ENCODE measurements at places on chromosomes 1 and 21. TPM values are rescaled to one million over a fixed set of nuclear protein-coding genes. Genes with fewer than 3 reads are reported as not detected.

Gene OVAAL
- total RNA-seq, result not detected

Gene LCE1A
- not detected for total RNA-seq

DNA sequence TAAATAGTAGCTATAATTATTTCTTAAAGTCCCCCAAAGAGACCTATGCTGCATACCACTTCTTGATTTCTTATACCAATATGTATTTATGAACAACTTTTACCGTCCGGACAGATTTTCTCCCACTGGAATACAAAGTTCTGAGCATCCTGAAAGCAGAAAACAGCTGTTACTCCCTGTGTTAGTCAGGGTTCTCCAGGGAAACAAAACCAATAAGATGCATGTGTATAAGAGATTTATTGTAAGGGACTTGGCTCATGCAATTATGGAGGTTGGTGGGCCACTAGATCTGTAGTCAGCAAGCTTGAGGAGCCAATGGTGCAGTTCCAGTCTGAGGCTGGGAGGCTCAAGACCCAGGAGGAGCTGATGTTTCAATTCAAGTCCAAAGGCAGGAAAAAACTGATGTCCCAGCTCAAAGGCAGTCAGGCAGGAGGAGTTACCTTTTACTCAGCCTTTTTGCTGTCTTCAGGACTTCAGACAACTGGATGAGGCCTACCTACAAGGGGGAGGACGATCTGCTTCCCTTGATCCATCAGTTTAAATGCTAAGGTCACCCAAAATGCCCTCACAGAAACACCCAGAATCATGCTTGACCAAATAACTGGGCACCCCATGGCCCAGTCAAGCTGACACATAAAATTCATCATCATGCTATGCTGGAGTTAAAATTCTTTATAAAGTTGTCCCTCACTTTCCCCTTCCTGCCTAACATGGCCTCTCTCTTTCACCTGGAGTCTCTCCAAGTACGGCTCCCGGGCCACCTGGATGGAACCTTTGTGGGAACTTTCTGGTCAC lies 24.3 kb upstream of the ATF3 start:
- DNase-seq, result no peak
- H3K4me3 ChIP-seq, result no peak overlapping the region
- H3K27me3 ChIP-seq, result peaks cover 14% of the 10 kb centered on the region
- H3K4me1 ChIP-seq, result no peaks in the 10 kb centered on the region
- H3K36me3 ChIP-seq, result no peaks in the 10 kb centered on the region
- no peak overlapping the region for H3K27ac ChIP-seq

GRCh38 chr1:113021430-113022085 lies 51.4 kb upstream of the LRIG2 start:
- H3K4me3 ChIP-seq, result no peak overlapping the region
- no peaks in the 10 kb centered on the region for H3K27me3 ChIP-seq
- H3K36me3 ChIP-seq, result no peaks in the 10 kb centered on the region
- H3K27ac ChIP-seq, result no peak overlapping the region
- DNase-seq, result no peak
- no peaks in the 10 kb centered on the region for H3K4me1 ChIP-seq

GRCh38 chr1:243663651-243664050 lies 186.4 kb downstream of the AKT3 start:
- DNase-seq, result no peak
- H3K27ac ChIP-seq, result no peak overlapping the region
- no peaks in the 10 kb centered on the region for H3K36me3 ChIP-seq

DNA sequence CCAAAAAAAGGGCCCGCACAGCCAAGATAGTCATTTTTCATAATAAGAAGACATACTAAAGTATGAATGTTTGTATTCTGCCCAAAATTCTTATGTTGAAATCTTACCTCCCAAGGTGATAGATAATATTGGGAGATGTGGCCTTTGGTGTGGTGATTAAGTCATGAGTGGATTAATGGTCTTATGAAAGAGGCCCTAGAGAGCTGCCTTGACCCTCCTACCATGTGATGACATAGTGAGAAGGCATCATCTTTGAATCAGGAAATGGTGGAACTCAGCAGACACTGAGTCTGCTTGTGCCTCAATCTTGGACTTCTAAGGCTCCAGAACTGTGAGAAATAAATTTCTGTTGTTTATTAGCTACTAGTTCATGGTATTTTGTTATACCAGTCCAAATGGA lies 11.8 kb upstream of the RNPC3 start:
- H3K36me3 ChIP-seq, result no peaks in the 10 kb centered on the region
- no peaks in the 10 kb centered on the region for H3K27me3 ChIP-seq

Gene ILDR2
- under 0.01 TPM for total RNA-seq

GRCh38 chr1:180722586-180722985 lies 90.8 kb downstream of the XPR1 start:
- H3K4me1 ChIP-seq, result no peaks in the 10 kb centered on the region
- H3K27me3 ChIP-seq, result no peaks in the 10 kb centered on the region
- no peak overlapping the region for H3K27ac ChIP-seq
- no peak for DNase-seq
- no peaks in the 10 kb centered on the region for H3K36me3 ChIP-seq

DNA sequence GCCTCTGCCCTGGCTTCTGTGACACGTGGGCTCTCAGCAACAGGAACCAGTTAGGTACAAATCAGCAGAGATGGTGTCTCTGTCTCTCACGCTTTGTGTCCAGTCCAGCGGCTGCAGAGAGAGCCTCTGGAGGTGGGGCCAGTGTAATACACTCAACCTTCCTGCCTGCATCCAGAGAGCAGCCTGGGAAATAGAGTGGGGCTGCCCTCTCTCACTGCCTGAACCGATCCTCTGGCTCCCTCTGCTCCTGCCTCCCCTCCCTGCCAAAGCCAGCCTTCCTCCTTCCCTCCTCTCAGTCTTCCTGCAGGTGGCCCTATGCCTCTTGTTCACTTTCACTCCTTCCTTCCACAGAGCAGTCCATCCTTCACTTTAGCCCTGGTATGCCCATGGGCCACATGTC lies at the start of gene ZNF648:
Gene ZNF648 (minus strand): TSS at position 119 of the 400 bp plus-strand sequence. CDS start 3,702 bp downstream, outside the sequence.
- DNase-seq, result no peak
- no peak within 1 kb of the TSS for H3K4me3 ChIP-seq
- no peaks in the 10 kb centered on the region for H3K36me3 ChIP-seq
- no peak within 1 kb of the TSS for H3K27ac ChIP-seq
- no peaks in the 10 kb centered on the region for H3K4me1 ChIP-seq

Gene FCGR3A
- not detected for total RNA-seq

- H3K27me3 ChIP-seq, result no peaks in the 10 kb centered on the region
- H3K36me3 ChIP-seq, result no peaks in the 10 kb centered on the region
- no peak for DNase-seq
- H3K27ac ChIP-seq, result no peak overlapping the region
- no peak overlapping the region for H3K4me3 ChIP-seq
- no peaks in the 10 kb centered on the region for H3K4me1 ChIP-seq
Measured at GRCh38 chr1:2801046-2801445, 447 bp downstream of the TTC34 start.
